ENCODE measurements at places on chromosomes 2 and 18. TPM values are rescaled to one million over a fixed set of nuclear protein-coding genes. Genes with fewer than 3 reads are reported as not detected.

The PLA2R1 gene
- polyA plus RNA-seq = 79.0 TPM

- no peak for DNase-seq
Measured at GRCh38 chr2:172957734-172958133, 117.9 kb upstream of the MAP3K20 start.

GRCh38 chr2:113962692-113963480, 73.0 kb downstream of the ACTR3 start:
- DNase-seq = no peak

DNA sequence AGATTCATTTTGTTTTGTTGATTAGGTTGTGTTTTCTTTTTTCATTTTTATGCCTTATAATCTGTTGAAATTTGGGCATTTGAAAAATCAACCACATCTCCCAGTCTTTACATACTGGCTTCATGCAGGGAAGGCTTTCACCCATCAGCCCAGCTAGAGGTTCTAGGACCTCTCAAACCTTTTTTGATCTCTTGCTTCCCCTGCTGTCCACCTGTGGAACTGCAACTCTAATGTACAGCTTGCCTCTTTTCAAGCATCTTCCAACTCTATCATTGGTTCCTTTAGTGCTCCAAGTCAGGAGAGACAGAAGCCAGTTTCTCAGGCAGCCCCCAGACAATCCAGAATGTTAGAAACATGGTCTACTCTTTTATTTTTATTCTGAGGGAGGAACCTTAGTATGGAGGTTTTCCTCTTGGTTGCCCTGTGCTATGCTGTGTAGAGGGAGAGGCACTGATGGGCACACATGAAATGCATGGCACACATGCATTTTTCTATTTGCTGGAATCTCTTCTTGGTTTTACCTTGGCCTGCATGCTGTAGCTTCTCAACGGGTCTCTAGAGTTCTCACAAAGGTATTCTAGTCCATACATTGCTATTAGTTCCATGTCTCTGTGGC, 107.2 kb upstream of the L3MBTL4 start:
- DNase-seq = no peak

The NAT8 gene
- polyA plus RNA-seq = 32.0 TPM

DNA sequence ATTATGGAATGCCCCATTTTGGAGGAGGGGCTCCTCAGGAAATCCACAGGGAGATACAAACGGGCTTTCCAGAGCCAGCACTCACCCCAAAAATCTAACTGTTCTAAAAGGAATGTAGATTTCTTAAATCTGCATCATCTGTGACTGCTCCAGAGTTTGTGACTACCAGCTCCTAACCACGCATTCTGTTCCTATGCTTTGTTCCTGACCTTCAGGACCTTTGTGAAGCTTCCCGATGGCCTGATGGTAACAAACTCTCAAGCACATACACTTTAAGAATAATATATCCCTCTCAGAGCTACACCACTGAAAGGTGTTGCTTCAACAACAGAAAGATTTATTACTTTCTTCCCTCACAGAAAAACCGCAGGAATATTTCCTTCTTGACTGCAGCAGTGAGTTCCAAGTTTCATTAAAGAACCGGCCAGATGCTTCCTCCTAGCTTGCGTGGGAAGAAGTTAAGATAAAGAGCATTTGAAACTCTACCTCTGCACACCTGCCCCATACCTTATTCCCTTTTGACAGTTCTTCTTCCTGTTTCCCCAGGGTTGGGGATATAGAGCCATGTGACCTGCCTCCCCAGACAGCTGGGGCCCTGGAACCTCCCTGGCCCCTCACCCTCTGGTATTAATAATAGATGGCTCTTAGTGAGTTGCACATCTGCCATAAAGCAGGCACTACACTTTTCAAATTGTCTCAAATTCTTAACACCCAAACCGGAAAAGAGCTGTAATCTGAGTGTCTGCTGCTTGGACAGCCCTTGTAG, 40.2 kb upstream of the EML4 start:
- peak; percentile 58 for DNase-seq

DNA sequence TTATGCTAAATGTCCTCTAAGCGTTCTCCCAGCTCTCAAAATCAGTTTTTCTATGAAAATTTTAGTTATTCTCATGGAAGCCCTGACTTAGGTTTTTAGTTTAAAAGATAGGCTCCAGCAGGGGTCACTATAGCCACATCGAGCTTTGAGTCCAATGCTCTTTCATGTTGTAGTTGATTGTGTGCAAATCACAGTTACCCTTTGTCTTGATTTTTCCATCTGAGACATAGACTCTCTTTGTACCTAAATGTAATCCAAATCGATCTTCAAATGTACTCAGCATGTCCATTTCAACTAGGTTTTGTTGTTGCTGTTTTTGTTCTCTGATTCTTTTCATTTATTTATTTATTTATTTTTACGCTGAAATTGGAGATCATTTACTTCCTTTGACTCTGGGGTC, 26.4 kb upstream of the MSTN start:
- peak; percentile 44 for DNase-seq

DNA sequence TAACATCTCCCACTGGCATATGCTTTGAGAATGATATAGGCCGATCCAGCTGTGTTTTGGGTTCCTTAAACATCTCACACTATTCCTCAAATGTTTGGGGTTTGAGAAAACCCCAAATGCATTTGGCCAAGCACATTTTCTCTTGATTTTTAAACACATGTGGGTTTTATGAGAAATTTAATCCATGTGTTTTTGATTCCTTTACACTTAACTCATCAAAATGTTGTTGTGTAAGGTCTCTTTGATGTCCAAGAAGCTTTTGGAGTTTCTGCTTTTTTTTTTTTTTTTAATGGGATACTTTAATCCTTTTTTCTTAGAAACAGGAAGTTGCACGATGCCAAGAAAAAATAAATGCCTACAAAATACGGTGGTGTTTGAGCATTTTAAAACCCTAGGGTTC, 339.8 kb upstream of the TCF4 start:
- DNase-seq = no peak

DNA sequence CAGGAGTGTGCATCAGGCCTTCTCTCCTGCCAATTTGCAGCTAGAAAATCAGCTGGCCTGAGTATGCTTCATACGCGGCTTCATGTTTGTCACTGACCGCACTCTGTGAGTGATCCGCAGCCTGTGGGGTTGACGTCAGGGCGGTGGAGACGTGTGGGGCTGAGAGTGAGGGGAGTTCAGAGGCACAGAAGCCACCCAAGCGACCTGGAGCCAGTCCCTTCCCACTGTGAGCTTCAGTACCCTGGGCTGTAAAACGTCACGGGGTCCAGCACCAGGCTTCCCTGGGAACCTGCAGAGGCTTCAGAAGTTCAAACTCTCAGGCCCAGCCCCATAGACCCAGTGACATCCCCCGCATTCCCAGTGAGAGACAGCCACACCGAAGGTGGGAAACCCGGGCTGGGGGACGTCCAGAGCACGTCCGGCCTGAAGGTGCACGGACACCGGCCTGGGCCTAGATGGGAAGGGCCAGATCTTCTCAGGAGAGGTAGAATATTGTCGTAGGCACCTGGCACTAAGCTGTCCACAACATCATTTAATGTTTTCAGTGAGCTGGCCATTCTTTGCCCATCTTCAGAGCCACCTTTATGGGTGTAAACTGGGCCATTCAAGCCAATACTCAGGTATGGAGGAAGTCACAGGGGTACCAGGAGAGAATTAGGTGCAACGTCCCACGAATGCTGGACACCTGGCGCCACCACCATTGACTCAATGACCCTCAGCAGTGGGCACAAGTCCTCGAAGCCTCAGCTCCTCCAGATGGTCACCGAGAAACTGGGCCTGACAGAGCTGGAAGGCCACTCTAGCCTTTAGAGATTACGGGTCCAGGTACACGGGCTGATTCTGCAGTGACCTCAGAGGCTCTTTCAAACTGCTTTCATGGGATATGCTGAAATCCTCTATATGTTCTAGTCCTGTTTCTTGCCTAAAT, 235.6 kb upstream of the MYT1L start:
- no peak for DNase-seq

The OTOS gene
- 0.43 TPM for polyA plus RNA-seq

The ERBB4 gene
- 54.7 TPM for polyA plus RNA-seq

DNA sequence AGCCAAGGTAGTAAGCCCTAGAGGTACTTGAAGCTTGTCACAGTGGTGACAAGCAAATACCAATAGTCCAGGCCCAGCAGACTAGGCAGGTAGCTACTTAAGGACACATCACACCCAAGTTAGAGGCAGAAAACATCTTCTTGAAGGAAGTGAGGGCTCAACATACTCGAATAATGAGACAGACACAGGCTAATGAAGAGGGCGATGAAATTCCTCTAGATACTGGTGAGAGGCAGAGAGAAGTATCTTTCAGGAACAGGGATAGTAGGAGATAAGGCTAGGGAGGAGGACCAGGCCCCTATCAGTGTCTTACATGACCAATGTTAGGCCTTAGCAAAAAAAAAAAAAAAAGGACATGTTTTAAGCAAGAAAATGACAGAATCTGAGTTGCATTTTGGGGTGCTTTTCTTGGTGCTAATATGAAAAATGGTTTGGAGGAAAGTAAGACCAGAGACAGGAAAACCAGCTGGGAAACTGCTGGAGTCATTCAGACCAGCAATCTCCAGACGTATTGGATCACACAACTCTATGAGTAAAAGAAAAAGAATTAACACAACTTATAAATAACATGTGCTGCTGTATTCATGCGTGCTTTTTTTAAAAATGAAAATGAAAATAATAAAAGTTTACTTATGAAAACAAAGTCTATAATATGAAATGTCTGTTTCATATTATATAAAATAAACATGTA, 37.7 kb downstream of the COBLL1 start:
- no peak for DNase-seq

The DSEL gene
- polyA plus RNA-seq = 23.3 TPM

DNA sequence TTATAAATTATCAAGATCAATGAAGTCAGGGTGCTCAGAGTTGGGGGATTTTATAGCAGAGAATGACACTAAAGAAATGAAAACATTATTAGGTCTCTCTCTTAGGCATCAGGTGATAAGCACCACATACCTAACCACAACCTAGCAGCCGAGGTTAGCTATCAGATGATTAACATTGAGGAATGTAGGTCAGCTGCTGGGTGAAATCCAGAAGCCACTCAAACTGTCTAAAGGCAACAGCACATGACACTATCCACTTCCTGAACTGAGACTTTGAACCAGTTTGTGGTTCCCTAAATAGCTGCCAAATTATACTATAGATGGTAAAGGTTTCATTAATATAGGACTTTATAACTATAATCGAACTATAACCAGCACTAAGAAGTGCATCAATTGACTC, 4.7 kb downstream of the EPG5 start:
- DNase-seq = no peak

GRCh38 chr2:75582840-75583239, 22.1 kb upstream of the EVA1A start:
- no peak for DNase-seq

DNA sequence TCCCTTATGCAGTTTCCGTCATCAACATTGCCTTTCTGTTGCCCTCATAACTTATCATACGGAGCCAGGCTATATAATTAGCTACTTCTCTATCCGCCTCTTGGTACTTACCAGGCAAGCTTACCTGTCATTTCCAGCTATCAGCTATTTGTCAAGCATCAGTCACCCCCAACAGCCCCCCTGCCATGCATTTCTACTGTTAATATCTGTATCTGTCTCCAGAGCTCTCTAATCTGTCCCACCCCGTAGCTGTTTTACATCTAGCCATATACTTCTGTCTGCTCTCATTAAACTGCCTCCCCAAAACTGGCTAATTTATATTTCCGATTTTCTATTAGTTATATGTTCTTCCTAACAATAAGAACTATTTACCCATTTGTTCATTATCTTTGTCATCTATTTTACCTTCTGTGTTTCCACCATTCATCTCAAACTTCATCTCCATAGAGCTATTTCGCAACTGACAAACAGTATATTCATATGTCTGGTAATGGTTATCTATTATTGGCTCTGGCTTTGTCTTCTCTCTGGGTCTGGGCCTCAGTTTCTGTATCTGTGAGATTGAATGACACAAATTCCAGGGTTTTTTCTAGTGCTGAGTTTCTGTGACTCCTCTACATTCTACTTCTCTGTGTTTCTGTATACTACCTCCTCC, 9.6 kb downstream of the EMX1 start:
- no peak for DNase-seq

- DNase-seq = no peak
Measured at GRCh38 chr18:37653618-37654017, 88.0 kb upstream of the CELF4 start.

DNA sequence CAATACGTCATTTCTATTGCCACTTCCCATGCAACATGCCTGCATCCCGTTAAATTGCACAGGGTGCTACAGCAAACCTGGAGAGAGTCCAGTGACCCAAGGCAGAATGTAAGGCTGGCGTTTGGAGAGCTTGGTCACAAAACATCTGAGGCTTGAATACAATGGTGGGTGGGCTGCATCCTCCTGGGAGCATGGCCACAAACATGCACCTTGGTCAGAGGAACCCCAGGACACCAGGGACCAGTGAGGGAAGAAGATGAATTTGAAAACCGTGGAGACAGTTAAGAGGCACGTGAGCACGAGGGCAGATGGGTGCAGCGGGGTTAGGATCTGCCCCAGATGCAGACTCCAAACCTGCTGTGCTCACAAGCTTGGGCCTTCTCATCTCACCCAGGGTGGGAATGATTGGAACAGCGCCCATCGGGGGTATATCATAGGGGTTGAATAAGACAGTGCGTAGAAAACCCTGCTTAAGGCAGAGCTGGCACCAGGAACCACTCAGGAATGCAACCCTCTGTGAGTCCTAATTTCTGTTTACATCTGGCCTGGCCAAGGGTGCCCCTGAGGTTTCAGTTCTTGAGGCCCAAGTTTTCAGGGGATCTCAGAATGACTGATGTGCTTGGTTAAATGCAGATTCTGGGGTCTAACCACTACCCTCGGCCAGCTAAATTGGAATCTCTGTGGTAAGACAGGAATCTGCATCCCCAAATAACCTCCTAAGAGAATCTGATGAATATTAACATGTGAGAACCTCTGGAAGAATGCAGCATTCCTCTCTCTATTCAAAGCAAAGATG, 97.2 kb downstream of the ARL4C start:
- no peak for DNase-seq

The ZNF521 gene
- 44.2 TPM for polyA plus RNA-seq

DNA sequence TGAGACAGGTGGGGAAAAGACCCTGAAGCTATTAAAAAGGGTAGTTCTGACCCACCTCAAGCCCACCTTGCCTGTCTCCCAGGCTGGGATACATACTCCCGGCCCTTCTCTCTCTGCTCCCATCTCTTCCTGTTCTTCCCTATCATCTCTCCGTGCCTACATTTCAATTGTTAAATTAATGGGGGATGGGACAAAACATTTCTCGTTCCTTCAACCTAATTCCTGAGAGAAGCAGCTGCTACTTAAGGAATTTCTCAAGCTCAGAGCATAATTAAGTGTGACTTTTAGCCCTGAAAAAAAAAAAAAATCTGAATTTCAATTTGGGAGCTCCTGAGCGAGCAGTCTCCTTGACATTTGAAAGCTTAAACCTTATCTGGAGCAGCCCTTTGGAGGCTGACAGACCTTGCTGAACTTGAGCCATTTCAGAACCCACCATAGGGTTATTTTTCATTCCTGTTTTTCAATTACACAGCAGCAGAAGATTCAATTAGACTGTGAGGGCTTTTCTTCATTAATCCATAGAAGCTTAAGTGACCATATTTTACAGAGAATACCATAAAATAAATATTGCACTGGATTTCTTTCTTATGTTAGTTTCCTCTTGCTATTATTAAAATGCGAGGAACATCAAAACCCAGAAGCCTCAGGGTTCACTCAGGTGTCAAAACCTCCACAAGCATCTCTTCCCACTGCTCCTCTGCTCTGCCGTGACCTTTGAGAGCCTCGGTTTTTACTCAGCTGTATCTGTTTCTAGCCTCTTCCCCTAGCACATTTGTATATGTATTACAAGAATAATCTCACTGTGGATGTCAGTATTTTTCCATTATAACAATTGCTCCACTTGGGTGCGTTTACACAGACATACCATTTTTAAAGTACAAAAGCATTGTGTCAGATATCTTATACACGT, 125.7 kb downstream of the B3GNT2 start:
- no peak for DNase-seq

All from renal cortex interstitium (tissue), 15 donors.